ENCODE measurements at places on chromosomes 7 and 10.

GRCh38 chr7:30224511-30225062, 59.8 kb upstream of the ZNRF2 start:
- DNase-seq, result no peak

GRCh38 chr10:123398756-123399155, 244.6 kb downstream of the BUB3 start:
- DNase-seq, result no peak

DNA sequence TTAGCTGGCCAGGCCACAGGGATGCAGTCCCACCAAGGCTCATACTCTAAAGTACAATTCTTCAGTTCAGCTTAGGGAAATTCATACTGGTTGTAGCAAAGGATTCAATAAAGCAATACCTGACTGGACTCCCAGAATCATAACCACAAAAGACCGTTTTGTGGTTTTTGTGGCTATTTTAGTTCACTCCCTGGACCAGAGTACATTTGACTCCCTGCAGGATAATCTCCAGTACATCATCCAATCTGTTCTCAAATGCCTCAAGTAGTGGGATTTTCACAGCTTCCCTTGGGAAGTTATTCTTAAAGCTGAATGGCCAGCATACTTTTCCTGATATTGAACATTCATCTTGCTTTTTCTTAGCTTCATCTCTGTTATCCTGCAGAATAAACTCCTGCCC, 29.3 kb upstream of the YAE1 start:
- DNase-seq, result no peak

GRCh38 chr10:81963606-81964005, 88.6 kb downstream of the NRG3 start:
- DNase-seq, result no peak

- DNase-seq, result no peak
Observed at GRCh38 chr7:108735814-108736213, 166.1 kb downstream of the DNAJB9 start.

DNA sequence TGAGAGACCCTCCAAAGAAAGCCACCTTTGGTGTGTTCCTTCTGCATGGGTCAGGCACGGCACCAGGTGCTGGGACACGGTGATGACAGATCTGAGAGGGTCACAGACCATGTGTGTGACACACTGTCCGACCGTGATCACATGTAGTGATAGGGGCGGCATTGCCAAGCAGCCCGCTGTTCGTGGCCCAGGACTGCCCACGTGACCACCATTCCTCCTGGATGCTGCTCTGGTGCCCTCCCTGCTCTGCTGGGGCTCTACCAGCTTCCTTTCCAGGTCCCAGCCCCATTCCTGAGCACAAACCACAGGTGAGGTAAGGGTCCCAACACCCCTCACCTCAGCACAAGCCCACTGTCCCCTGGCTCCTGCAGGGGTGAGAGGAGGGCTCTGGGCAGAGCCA, 10.1 kb upstream of the SLC18A3 start:
- DNase-seq, result no peak

DNA sequence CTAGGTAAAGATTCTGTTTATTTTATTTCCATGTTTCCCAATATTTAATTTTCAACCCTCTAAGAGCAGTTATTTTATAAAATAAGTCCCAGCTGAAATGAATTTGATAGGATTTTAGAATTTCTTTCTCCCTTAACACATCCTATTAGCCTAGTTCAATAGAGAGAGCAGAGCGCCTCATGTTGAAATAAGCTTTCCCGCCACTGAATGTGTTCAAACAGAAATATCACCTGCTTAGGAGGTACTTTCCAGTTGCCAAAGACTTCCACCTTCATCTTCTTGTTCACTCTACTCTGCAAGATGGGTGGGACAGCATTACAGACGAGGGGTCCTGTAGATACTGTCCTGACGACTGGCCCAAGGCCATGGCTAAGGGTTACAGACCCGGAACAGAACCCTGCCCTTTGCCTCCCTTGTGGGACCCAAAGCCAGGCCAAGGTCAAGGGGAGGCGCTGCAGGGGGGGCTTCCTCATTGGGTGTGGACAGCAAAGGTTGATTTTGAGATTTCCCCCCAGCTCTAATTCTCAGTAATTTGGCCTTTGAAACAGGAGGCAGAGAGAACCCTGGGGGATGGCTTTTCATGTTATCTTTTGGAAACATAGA, 62.0 kb downstream of the PARP12 start:
- no peak for DNase-seq

DNA sequence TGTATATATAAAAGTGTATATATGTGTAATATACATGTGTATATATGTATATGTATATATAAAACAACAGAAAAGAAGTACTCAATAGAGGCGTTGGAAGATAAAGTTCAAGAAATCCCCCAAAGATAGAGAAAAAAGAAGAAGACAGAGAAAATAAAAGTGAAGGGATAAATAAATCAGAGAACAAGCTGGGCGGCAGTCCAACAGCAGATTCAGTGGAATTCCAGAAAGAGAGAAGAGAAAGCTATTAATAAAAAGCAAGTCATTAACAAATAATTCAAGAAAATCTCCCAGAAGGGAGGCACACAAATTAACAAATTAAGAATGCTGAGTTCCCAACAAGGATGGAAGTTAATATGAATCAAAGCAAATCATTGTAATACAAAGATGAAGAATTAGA, 59.3 kb upstream of the RNF148 start:
- no peak for DNase-seq

- DNase-seq, result no peak
Observed at GRCh38 chr10:33241351-33241750, 93.1 kb downstream of the NRP1 start.

DNA sequence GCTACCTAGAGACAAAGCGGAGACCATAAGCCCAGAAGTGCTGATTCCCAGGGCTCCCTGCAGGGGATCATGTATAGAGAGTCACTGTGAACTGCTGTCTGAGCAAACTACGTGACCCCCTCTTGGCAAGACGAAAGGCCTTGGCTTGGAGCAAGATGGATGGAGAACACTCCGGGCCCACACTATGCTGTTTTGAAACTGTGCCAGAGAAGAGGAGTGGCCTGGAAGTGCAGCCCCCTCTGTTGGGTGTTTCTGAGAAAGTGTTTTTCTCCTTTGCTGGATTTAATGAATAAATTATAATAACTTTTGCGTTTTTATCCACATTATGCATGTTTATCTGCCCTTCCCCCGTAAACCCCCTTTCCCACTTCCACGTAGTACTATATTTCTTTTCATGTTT, 639.3 kb upstream of the GALNT17 start:
- peak; percentile 50 for DNase-seq

GRCh38 chr7:70533614-70534013, 598.3 kb upstream of the GALNT17 start:
- no peak for DNase-seq

DNA sequence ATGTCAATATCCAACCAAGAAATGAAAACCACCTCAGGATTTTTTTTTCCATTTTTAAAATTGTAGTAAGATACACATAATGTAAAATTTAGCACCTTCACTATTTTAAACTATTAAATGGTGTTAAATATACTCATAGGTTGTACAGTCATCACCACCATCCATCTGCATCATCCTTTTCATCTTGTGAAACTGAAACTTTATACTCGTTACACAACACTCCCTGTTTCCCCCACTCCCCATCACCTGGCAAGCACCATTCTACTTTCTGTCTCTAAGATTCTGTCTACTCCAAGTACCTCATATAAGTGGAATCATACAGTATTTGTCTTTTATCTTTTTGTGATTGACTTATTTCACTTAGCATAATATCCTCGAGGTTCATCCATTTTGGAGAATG, 335.2 kb upstream of the NPSR1 start:
- DNase-seq, result no peak

DNA sequence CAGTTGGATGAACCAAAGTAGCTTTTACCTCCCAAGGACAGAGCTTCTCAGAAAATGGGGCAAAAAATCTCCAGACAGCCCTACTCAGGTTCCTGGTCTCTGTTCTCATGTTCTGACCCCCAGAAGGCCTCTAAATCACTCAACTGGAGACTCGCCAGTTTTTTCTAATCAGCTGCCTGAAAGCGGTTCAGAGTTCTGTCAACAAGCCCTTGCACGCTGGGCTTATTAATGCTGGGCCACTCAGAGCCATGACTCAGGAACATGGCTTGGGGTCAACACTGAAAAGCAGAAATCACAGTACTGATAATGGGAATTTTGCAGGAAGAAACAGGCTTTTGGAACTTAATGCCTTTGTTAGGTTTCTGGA, 15.3 kb downstream of the ECHDC3 start:
- no peak for DNase-seq

DNA sequence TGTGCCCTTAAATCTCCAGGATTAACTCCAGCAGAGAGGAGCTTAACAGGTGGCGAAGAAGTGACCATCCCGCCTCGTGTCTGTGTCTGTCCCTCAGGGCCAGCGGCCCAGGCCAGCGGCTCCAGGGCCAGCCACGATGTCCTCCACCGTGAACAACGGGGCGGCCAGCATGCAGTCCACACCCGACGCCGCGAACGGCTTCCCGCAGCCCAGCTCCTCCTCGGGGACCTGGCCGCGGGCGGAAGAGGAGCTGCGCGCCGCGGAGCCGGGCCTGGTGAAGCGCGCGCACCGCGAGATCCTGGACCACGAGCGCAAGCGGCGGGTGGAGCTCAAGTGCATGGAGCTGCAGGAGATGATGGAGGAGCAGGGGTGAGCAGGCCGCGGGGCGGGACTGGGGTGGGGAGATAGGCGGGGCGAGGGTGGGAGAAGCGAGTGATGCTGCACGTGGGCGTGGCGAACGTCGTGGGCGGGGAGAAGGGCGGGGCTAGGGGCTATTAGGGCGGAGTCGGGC, 33.3 kb downstream of the SRRM3 start:
- peak; percentile 98 for DNase-seq

GRCh38 chr10:102959360-102959759, 41.3 kb downstream of the CNNM2 start:
- no peak for DNase-seq

- no peak for DNase-seq
Observed at GRCh38 chr10:65518379-65518778, 1407.5 kb upstream of the LRRTM3 start.

GRCh38 chr7:8436965-8437364, 3.6 kb downstream of the NXPH1 start:
- peak; percentile 90 for DNase-seq

DNA sequence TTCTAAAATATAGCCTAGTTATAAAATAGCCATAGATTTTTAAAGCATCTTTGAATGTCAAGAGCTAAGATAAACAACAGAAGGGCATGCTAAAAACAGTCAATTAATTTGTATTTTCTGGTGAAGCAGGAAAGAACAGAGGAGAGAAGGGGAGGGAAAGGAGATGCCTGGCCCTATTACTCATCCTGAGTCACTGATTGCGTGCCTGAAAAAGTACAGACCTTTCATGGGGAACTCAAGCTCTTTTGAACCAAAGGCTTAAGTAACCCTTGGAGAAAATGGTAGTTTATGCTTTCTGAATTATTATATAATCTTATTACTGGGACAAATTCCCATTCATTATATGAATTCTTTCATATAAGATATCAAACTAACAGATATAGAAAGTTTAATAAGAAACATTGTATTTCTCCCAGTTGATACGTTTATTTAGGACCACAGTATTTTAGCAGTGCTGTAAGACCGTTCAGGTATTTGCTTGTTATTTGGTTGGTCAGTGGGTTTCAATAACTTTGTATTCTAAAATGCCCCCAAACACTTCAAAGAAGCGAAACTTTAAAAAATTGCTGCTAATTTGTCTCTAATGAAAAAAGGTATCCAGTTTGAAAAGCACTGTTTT, 151.3 kb downstream of the HGF start:
- no peak for DNase-seq

DNA sequence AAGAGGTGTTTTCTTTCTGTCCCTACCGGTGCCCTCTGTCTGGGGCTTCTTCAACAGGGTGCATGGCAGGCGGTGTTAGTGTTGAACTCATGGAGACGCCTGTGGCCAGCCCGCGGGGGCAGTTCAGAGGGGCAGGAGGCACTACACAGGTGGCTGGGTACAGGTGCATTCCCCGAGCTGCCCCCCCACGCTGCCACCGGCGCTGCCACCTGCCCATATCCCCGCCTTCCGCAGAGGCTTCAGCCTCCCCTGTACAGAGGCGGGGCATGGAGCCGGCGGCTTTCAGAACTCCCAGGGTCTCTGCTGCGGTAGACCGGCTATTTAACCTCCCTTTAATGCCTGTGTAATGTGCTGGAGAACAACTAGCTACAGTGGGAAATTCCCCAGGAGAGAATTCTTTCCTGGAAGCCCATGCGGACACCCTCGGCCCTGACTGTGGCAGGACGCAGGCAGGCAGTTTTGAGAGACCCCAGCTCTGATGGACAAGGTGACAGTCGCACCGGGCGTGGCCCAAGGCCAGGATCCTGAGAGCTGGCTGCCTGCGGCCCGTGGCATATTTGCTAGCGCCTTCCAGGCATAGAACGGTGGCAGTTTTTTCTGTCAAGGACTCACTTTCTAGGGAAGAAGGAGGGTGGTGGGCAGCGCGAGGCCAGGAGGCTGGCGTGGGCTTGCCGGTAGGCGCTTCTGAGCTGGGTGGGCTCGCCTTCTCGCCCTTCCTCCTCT, 53.7 kb upstream of the ZNF32 start:
- DNase-seq, result no peak

DNA sequence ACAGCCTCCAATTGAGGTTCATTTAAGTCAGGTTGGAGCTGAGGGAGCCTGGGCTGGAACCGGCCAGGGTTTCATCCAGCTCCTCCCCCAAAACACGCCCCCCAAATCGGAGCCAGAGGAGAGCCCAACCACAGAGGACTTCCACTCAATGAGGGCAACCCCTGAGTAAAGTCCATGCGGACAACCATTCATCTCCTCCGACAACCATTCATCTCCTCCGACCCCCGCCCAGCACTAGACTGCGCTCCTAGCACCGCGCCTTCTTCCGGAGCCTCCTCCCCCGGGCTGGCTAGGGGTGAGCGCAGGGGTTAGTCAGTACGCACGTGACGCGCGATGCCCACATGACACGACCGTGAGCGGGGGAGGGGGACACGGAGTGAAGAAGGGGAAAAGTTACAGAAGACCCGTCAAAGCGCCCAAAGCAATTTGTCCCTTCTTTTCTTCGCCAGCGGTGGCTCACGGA, 1.4 kb downstream of the MAGI2 start:
- peak; percentile 74 for DNase-seq

DNA sequence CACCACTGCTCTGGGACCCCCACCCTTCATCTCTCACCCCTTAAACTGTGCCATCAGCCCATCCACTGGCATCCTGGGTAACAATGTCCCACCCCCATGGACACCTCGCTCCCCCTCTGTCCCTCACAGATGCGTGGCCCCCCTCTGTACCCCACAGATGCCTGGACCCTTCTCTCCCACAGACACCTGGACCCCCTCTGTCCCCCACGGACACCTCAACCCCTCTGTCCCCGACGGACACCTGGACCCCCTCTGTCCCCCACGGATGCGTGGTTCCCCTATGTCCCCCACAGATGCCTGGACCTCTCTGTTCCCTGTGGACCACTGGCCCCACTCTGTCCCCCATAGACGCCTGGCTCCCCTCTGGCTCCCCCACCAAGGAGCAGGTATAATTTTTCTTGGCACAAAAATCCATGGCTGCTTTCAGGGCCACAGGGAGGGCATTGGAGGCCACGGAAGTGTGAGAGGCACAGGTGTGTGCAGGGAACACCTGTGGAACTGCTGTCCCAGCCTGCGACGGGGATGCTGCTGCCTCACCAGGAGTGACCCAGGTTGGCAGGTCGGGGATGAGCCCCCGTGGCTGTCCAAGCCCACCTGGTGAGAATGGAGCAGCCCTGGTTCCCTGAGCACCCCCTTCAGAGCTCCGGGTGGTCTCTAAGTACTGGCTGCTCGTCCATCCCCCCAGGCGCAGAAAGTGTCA, 193.5 kb downstream of the PTPRN2 start:
- no peak for DNase-seq

Data from H7 (cell line).